Naive thymus-derived CD4-positive, alpha-beta T cell (primary cell): ENCODE measurements at places on chromosomes 1 and 21. TPM values are rescaled to one million over a fixed set of nuclear protein-coding genes. Genes with fewer than 3 reads are reported as not detected.

Gene ASAP3
- total RNA-seq, result 0.12 TPM in 1 of 2 replicates, not detected in the other

- no peak for DNase-seq
These were observed 332.9 kb upstream of the PTBP2 start for GRCh38 chr1:96388421-96389310.

Gene MNDA
- total RNA-seq, result not detected in 2 replicates

GRCh38 chr1:174191349-174191862 is 32.1 kb downstream of the RABGAP1L start:
- no peak for DNase-seq

Gene KCNH1
- total RNA-seq, result not detected

Gene NUP210L
- 0.11 TPM for total RNA-seq

Gene ANGPTL1
- not detected for total RNA-seq

DNA sequence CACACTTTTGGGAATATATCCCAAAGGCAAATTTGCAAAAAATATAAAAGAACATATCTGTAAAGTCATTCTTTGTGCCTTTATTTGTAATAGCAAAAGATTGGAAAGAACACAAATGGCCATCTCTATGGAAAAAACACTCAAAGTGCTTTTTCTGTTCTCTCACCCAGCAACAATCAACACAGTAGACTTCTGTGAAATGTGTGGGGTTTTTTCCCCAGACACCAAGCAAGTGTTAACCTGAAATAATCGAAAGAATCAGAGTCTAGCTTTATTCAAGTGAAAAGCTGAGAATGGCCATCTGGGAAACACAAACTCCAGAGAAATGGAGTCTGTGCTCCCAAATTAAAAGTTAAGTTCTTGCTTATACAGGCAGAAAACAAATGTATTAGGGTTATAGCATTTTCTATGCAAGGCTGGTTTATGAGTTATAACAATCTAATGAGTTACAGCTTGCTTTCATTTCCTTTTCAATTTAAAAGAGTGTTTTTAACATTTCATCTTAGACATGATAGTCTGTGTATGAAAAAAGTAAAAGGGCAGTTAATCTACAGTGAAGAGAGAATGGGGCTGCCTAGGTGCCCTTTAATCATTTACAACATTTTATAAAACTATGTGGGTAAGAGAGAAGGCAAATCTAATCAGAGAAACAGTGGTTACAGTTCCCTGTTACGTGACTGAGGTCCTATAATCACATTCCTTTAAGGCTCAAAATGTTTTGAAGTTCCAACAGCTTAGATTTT is 46.6 kb downstream of the SLC30A7 start:
- DNase-seq, result no peak

DNA sequence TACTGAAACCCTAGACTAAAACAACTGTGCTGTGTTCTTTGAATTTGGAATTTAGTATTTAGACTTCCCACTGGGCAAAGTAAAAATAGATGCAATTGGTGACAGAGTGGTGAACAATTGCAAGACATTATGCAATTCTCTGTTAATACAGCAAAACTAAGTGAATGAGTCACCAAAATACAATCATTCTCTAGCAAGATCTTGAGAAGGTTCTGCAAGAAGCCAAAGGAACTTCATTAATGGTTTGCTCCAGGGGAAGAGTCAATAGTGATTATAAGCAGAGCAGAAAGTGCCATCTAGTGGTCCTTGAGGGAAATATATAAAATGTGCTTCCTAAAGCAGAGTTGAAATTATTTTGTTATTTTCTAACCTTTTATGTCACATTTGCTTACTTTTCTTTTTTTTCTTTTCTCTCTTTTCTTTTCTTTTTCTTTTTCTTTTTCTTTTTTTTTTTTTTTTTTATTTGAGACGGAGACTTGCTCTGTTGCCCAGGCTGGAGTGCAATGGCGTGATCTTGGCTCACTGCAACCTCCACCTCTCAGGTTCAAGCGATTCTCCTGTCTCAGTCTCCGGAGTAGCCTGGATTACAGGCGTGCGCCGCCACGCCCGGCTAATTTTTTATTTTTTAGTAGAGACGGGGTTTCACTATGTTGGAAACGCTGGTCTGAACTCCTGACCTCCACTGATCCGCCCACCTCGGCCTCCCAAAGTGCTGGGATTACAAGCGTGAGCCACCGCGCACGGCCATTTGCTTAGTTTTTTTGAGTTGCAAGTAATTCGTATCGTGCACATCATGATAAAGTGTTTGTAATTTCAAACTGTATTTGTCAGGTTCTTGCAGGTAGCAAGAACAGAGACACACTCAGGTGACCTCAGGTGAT is 99.2 kb downstream of the CTH start:
- DNase-seq, result peak; percentile 13
